Kidney epithelial cell (primary cell): ENCODE measurements at places on chromosomes 1 and 21.

DNA sequence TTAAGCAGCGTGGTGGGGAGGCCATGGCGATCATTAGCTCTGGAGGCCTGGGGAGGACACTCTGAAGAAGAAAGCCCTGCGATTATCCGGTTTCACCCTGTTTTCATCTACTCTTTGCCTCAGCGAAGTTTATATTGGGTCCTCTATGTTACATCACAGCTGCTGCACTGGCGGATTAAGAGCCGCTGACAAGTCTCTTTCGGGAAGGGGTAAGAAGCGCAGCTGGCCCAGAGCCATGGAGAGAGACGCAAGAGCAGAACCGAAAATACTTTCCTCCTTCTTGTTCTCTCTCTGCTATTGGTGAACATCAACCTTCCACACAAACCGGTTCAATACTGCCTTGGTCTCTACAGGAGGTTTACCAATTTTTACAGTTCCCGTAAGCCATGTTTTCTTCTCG, 291.5 kb downstream of the FAM72C start:
- no peak for DNase-seq

- no peak for DNase-seq
Measured at GRCh38 chr1:182145441-182145840, 83.9 kb upstream of the ZNF648 start.

DNA sequence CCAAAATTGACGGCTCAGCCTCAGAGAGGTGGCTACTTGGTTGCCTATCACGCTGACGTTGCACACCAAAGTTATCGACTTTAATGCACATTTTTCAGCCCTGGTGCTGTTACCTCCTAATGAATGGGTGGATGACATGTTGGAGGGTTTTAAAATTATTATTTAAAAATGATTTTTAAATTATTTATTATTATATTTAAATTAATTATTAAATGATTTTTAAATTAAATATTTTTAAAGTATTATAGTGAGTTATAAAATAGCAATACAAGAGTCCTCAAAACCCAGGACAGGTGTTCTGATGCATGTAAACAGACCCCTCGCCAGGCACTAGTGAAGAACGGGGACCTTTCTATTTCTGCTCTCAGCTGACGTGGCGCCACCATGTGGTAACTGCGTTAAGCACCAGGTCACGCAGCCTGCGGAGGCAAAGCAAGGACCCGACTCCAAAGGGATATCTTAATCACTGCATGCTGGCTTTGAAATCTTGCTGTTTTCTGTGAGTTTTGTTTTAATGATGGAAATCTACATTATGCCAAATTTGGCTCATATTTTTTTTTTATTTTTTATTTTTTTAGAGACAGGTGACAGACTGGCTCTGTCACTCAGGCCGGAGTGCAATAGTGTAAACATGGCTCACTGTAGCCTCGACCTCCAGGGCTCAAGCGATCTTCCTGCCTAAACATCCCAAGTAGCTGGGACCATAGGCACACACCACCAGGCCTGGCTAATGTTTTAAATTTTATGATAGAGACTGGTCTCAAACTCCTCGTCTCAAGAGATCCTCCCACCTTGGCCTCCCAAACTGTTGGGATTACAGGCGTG, 22.6 kb downstream of the CASP9 start:
- DNase-seq = no peak

DNA sequence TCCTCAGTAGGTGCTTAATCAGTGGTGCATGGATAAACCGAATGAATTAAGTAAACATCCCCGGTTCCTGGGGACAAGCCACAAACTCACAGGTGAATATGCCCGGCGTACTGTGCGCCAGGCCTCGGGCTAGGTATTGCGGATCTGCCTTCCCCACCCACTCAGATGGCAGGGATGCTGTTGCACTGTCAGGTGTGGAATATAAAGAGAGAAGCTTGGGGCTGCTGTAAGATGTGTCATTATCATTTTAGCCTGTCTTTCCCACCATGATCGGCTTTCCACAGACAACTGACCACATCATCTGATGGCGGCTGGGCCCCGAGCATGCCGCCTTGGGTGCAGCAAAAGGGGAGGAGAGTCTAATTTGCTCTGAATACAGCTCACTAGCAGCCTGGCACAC, 45.4 kb upstream of the LRP8 start:
- DNase-seq = no peak

DNA sequence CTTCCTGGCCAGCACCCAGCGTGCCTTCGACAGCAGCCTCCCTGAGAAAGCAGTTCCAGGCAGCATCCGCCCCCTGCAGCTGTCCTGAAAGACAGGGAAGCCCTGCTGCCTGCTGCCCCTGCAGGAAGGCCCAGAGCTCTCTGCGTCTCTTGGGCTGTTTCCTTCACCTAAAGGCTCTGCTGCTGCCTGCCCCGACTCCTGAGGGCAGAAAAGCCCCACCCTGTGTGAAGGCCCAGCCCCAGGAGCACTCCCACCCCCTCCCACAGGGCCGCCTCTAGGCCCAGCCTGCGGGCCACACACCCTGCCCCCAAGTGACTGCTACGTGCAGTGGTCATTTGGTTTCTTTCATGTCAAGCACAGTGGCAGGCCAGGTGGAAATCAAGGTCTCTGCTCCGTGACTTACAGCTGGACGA, 12.4 kb downstream of the RIPK4 start:
- DNase-seq = no peak

DNA sequence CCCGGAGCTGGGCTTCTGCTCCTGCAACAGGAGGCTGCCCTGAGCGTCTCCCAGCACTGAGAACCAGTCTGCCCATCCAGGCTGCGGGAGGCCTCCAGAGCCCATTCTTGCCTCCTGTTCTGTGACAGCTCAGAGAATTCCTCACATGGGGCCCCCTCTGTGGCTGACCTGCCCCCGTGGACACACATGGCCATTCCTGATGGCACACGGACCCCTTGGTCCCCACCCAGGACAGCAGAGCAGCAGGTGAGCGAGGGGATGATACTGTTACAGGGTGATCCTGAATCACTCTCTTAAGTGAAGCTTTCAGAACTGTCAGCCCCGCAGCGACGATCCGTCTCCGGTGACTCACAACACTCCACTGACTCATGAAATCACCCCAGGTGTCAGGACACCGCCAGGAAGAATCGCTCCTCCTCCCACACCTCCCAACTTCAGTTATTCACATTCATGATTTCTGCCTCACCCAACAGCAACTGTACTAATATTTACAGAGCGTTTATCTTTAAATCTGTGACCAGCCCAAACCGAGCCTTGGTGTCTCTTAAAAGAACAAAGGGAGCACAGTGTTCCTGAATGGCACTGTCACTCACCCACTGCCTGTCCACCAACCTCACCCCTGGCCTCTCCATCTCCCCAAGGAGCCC, 22.5 kb downstream of the CHD5 start:
- DNase-seq = peak; percentile 65

GRCh38 chr1:23551849-23552248, 7.5 kb downstream of the ID3 start:
- DNase-seq = no peak

DNA sequence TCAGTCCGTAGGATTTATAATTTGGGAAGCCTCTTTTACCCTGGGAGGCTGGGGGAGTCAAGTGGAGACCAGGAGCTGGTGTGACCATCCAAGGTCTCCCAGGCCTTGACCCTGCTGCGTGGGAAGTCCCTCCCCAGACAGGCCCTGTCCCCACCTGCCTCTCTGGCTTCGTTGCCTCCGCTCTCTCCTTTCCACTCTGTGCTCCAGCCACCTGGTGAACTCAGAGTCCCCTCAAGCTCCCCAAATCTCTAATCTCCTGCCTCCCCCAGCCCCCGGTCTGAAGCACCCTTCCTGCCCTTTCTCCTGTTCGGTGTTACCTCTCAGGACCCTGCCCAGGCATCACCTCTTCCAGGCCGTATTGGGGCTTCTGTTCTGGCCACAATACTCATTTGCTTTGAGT, 27.9 kb downstream of the CDCP2 start:
- DNase-seq = no peak
